ENCODE measurements at places on chromosomes 16 and 17. TPM values are rescaled to one million over a fixed set of nuclear protein-coding genes. Genes with fewer than 3 reads are reported as not detected.

- peaks cover 68% of the 10 kb centered on the region for H3K36me3 ChIP-seq
- peak overlapping the region; percentile 67 for H3K27ac ChIP-seq
- H3K4me1 ChIP-seq: peaks cover 41% of the 10 kb centered on the region
- DNase-seq: no peak
- no peak overlapping the region for H3K4me3 ChIP-seq
These were observed 320.5 kb downstream of the SNX29 start for GRCh38 chr16:12296991-12297390.

ENDOV gene
- total RNA-seq: 28.1 TPM

PRR35 gene
- total RNA-seq: not detected

DNA sequence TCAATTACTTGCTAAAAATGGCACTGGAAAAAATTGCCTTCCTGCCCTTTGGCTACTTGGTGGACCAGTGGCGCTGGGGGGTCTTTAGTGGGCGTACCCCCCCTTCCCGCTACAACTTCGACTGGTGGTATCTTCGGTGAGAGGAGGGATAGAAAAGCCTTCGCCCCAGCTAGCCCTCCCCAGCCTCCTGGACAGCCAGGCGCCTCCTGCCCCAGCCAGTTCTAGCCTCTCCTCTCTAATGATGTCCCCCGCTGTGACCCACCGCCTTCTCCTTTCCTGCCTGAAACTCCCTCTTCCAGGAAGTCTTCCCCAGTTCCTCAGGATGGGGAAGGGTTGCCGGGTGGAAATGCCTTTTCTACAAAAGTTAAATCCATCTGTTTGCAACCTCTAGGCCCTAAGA is 6.2 kb downstream of the ACE start:
- DNase-seq: no peak
- H3K4me1 ChIP-seq: peaks cover 17% of the 10 kb centered on the region
- H3K36me3 ChIP-seq: no peaks in the 10 kb centered on the region
- no peak overlapping the region for H3K27ac ChIP-seq
- peaks cover 17% of the 10 kb centered on the region for H3K27me3 ChIP-seq

SPNS3 gene
- 1.1 TPM for total RNA-seq

DNA sequence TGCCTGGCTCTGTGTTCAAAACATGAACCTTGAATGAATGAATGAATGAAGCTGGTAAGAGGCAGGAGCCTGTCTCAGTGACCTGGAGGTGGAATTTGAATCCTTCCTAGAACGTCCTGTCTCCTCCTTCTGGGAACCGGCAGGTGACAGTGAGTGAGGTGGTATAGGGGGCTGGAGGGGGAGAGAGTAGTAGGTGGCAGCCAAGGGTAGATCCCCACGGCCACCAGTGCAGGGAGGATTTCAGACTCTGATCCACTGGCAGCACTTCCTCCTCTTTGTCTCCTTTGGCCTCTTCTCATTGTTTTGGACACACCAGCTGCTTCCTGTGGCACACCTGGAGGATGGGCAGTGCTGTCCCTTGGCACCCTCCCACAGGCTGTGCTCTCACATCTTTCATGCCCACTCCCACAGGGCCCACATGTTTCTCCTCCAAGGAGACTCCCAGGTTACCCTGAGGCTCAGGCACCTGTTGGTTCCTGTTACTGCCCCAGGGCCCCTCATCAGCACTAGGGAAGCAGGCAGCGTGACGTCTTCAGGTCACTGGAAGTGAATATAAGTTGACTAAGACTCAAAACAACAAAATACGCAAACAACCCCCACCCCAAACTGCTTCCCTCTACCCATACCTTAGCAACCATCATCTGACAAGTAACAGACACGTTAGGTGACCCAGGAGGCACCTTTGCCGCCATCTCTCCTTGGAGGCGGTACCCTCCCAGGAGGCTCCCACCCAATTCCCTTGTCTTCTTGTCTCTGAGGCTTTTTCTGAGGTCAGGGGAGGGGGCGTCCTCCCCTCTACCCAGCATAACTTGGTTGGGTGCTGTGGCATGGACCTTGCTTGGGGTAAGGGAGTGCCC is 84.6 kb downstream of the N4BP1 start:
- H3K4me3 ChIP-seq: no peak overlapping the region
- no peak overlapping the region for H3K27ac ChIP-seq
- no peaks in the 10 kb centered on the region for H3K36me3 ChIP-seq
- H3K27me3 ChIP-seq: no peaks in the 10 kb centered on the region
- no peak for DNase-seq

DNA sequence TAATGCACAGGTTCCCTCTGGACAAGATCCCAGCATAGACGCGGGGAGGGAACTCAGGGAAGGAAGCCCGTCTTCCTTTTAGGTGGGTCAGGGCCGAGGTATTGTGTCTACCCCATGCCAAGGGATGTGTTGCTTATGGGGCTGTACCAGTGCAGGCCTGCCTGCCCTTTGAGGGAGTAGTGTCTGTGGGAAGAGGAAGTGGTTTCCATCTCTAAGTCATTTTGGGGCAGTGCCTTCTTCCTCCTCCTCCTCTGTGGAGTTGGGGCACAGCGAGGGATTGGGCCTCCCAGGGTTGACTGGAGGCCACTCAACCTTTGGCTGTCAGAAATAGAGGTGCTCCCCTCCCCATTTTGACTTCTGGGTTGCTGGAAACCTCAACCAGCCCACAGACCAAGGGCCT is 26.5 kb downstream of the GJD3 start:
- H3K4me1 ChIP-seq: peaks cover 69% of the 10 kb centered on the region
- H3K36me3 ChIP-seq: peaks cover 35% of the 10 kb centered on the region
- DNase-seq: no peak
- H3K4me3 ChIP-seq: no peak overlapping the region
- H3K27me3 ChIP-seq: no peaks in the 10 kb centered on the region

DNA sequence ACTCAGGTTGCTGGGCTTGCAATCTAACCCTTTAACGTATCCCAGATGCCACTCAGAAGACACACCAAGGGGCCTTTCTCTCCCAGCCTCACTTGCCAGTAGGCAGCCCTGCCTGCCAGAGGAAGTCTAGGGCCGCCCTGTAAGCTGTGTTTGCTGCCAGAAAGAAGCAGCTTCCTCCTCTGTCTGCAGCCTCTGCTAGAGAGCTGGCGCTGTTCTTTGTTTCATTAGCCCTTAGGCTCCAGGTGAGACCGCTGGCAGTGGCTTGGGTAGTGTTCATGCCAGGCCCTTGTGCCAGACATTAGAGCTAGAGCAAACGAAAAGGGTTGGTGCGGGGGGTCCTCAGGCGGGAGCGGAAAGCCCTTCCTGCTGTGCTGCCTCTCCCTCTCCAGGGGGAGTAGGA is 8.9 kb downstream of the CTRL start:
- peaks cover 25% of the 10 kb centered on the region for H3K4me1 ChIP-seq
- DNase-seq: no peak
- H3K36me3 ChIP-seq: peaks cover 18% of the 10 kb centered on the region
- no peak overlapping the region for H3K4me3 ChIP-seq
- no peaks in the 10 kb centered on the region for H3K27me3 ChIP-seq

GRCh38 chr16:67386861-67387455 is 6.3 kb downstream of the TPPP3 start:
- no peaks in the 10 kb centered on the region for H3K36me3 ChIP-seq
- no peak for DNase-seq
- peaks cover 11% of the 10 kb centered on the region for H3K27me3 ChIP-seq
- peaks cover 10% of the 10 kb centered on the region for H3K4me1 ChIP-seq
- no peak overlapping the region for H3K27ac ChIP-seq

GRCh38 chr16:72430121-72430520 is 258.2 kb upstream of the PMFBP1 start:
- H3K27ac ChIP-seq: no peak overlapping the region
- H3K36me3 ChIP-seq: peaks cover 13% of the 10 kb centered on the region
- no peaks in the 10 kb centered on the region for H3K27me3 ChIP-seq

DNA sequence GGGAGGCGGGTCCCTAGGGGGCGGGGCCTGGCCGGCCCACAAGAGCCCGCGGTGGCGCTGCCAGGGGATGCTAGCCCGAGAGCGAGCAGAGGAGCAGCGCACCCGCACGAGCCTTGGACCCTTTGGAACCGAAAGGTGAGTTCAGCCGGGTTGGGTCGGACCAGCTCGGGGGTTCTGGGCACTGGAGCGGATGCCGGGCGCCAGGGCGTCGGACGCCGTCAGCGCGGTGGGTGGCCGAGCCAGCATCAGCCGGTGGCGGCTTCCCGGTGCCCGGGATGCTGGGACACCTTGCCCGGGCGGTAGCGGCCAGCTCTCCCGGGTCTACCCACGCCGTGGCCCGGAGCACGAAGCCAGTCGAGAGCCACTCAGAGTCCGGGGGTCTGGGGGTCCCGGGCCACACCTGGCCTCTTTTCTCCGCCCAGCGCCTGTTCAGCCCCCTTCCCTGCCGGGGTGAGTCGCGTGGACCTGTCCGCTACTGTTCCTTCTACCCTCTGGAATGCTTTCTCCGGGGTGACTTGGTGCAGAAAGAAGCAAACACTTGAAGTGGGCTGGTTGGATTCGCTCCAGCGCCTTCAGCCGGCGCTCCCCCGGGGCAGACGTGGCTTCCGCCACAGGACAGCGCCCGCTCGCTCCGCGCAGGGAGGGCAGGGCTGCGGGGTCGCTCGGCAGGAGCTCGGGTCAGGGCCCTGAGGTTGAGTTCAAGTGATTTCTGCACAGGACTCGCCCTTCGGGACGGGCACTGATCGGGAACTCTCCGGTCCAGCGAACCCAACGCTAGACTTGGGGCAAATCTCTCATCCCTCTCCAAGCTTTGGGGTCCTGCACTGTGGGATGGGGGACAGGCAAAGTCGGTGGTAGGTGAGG is at the start of gene SCNN1G:
SCNN1G (plus strand) TSS at position 67 of the 864 bp plus-strand sequence. CDS start 3,527 bp downstream, outside the sequence.
- H3K36me3 ChIP-seq: no peaks in the 10 kb centered on the region
- no peak within 1 kb of the TSS for H3K27ac ChIP-seq
- DNase-seq: no peak
- peaks cover 15% of the 10 kb centered on the region for H3K4me1 ChIP-seq

TOX3 gene
- not detected for total RNA-seq

DNA sequence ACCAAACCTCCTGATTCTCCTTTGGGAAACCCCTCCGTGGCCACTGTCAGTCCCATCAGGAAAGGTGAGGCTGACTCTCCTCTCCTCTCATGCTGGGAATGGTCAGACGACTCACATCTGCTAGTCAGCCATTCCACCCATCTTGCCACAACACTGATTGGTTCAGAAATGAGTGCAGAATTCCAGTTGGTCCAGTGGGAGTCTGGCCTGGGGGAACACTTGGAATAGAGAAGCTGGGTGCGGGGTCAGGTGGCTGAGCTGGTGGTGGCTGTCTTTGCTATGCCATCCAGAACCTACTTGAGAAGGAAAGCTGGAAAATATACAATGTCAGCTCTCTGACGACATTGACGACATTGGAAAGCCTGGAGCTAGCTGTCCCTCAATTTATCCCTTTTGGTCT is 23.6 kb upstream of the PLLP start:
- peaks cover 18% of the 10 kb centered on the region for H3K4me1 ChIP-seq
- DNase-seq: no peak
- peaks cover 11% of the 10 kb centered on the region for H3K27me3 ChIP-seq
- H3K27ac ChIP-seq: no peak overlapping the region

- no peak overlapping the region for H3K4me3 ChIP-seq
- no peaks in the 10 kb centered on the region for H3K36me3 ChIP-seq
- no peaks in the 10 kb centered on the region for H3K27me3 ChIP-seq
- H3K4me1 ChIP-seq: no peaks in the 10 kb centered on the region
- no peak overlapping the region for H3K27ac ChIP-seq
- DNase-seq: no peak
These were observed 817.6 kb upstream of the CDH8 start for GRCh38 chr16:62853887-62854286.

- DNase-seq: no peak
- peaks cover 5% of the 10 kb centered on the region for H3K27me3 ChIP-seq
- no peak overlapping the region for H3K4me3 ChIP-seq
- H3K36me3 ChIP-seq: no peaks in the 10 kb centered on the region
- H3K4me1 ChIP-seq: no peaks in the 10 kb centered on the region
- H3K27ac ChIP-seq: no peak overlapping the region
These were observed 118.1 kb downstream of the IRX5 start for GRCh38 chr16:55048745-55049144.

DNA sequence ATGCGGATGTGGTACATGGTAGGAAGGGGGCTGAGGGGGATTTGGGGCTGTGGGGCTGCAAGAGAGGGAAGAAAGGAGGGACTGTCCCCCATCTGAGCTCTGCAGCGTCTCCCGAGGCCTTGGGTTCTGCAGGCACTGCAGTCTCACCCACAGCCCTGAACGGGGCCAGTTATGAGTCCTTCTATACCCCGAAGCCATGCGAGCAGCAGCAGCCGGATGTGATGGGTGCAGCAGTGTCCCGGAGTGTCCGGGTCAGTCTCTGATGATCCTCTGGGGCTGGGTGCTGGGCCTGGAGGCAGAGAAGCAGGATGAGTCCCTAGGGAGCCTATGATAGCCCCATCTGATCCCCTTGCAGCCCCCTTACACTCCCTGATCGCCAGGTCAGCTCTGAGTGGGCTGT is 41.5 kb downstream of the CPNE2 start:
- no peaks in the 10 kb centered on the region for H3K27me3 ChIP-seq
- H3K27ac ChIP-seq: no peak overlapping the region
- H3K4me1 ChIP-seq: peaks cover 44% of the 10 kb centered on the region
- DNase-seq: no peak

RAB37 gene
- 11.1 TPM for total RNA-seq

DNA sequence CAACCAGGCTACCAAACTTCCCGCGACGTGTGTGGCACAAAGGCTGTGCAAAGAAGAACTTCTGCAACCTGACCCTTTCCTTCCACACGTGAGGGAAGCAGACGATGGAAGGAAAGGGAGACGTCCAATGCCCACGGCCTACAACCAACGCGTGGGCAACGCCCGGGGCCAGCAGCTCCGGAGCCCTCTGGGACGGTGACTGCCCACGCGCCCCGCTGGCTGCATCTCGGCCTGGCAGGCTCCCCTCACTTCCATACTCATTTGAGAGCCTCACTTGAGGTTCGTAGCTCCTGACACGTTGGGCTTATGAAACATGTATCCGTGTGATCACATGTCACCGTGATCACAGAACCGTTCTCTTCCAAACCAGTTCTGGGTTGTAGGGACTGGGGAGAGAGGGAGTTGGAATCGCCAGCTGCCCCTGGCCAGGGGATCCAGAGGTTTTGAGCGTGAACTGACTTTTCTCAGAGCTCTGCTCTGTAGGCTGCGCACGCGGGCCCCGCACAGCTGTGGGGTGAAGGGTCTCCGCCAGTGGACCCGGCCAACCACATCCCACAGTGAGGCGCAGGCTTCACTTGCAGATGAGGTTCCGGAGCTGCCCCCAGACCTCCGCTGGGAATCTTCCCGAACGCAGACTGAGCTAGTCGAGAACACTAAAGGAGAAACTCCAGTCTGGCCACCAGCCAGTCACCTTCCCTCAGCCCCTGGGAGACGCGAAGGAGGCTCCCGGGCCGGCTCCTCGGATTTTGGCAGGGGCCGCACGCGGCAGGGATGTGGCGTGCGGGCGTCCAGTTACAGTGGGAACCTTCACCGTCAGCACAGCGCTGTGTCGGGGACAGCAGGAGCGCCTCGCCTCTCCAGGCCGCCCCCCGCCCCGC is 1.0 kb downstream of the LMF1 start:
- H3K4me3 ChIP-seq: peak overlapping the region; percentile 77
- H3K27me3 ChIP-seq: peaks cover 4% of the 10 kb centered on the region
- H3K4me1 ChIP-seq: peaks cover 19% of the 10 kb centered on the region
- H3K27ac ChIP-seq: no peak overlapping the region

- peaks cover 37% of the 10 kb centered on the region for H3K27me3 ChIP-seq
- DNase-seq: no peak
- no peak overlapping the region for H3K4me3 ChIP-seq
- no peak overlapping the region for H3K27ac ChIP-seq
These were observed 11.3 kb upstream of the USP31 start for GRCh38 chr16:23160574-23160973.

NUPR1 gene
- total RNA-seq: not detected

GRCh38 chr17:17156511-17156910 is 49.6 kb downstream of the PLD6 start:
- H3K4me3 ChIP-seq: no peak overlapping the region
- no peak for DNase-seq
- no peaks in the 10 kb centered on the region for H3K27me3 ChIP-seq
- H3K4me1 ChIP-seq: no peaks in the 10 kb centered on the region
- H3K27ac ChIP-seq: no peak overlapping the region
